ENCODE measurements at places on chromosomes 1 and 21.
A peak's percentile ranks its signal among the peaks of the same experiment; 100 is the strongest.

DNA sequence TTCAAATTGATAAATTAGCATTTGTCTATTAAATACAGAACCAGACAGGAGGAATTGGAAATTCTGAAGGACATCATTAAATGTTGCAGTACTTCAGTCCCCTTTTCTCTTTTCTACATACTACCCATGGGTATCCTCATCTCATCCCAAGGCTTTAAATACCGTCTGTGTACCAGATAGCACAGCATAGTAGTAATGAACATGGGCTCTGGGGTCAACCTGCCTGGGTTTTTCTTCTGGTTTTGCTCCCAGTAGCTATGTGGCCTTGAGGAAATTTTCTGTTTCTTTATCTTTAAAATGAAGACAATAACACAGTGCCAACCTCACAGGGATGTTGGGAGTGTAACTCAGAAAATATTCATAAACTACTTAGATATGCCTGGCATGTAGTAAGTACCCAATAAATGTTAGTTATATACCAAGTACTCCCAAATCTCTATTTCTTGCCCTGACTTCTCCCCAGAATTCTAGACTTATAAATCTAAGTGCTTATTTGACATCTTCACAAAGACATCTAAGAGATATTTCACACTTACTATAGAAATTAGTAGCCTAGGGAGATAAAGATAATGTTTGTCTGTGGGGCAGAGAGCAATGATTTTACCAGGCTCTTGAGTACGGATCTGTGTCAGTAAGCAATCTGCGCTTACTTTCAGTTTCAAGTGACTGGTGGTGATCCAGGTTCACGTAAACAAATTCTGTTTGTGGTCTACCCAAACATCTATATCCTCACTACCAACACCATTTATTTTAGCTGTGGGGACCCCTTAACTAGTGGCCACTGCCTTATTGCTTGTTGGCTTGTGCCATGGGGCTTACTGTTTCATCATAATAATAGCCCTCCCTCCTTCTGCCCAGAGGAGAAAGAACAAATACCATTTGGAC is 37.3 kb downstream of the VANGL2 start:
- H3K4me3 ChIP-seq: no peak overlapping the region
- H3K36me3 ChIP-seq: no peaks in the 10 kb centered on the region
- no peaks in the 10 kb centered on the region for H3K4me1 ChIP-seq
- no peak overlapping the region for H3K27ac ChIP-seq
- DNase-seq: no peak
- no peaks in the 10 kb centered on the region for H3K27me3 ChIP-seq

- no peak for DNase-seq
- H3K27ac ChIP-seq: no peak overlapping the region
- no peak overlapping the region for H3K4me3 ChIP-seq
- no peaks in the 10 kb centered on the region for H3K27me3 ChIP-seq
These were observed 32.8 kb downstream of the PCNT start for GRCh38 chr21:46356494-46357334.

GRCh38 chr1:23837908-23838307 is 12.7 kb upstream of the HMGCL start:
- DNase-seq: peak; percentile 5
- H3K4me3 ChIP-seq: no peak overlapping the region
- peaks cover 24% of the 10 kb centered on the region for H3K27me3 ChIP-seq
- H3K36me3 ChIP-seq: no peaks in the 10 kb centered on the region
- no peak overlapping the region for H3K27ac ChIP-seq

- no peak overlapping the region for H3K4me3 ChIP-seq
- H3K27me3 ChIP-seq: no peaks in the 10 kb centered on the region
- no peak overlapping the region for H3K27ac ChIP-seq
- DNase-seq: no peak
These were observed 39.9 kb upstream of the PDC start for GRCh38 chr1:186500804-186501203.

GRCh38 chr1:77400781-77401180 is 119.0 kb downstream of the AK5 start:
- no peaks in the 10 kb centered on the region for H3K4me1 ChIP-seq
- H3K36me3 ChIP-seq: no peaks in the 10 kb centered on the region
- no peak overlapping the region for H3K27ac ChIP-seq
- H3K27me3 ChIP-seq: no peaks in the 10 kb centered on the region
- DNase-seq: no peak

DNA sequence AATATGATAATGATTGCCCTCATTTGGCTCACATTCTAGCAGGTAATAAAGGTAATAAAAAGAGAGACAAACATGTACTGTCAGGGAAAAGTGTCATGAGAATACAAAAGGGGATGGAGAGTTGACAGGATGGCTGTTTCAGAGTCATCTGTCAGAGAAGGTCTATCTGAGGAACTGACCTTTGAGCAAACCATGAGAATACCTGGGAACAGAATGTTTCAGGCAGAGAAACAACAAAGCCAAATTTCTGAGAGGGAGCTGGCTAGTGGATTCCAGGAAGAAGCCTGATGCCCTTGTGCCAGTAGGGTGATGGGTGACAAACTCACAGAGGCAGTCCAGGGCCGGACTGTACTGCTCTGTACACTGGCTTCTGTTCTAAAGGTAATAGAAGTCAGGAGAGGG is 107.2 kb downstream of the C1orf21 start:
- DNase-seq: no peak
- no peaks in the 10 kb centered on the region for H3K27me3 ChIP-seq
- H3K4me1 ChIP-seq: peaks cover 19% of the 10 kb centered on the region
- H3K36me3 ChIP-seq: no peaks in the 10 kb centered on the region
- H3K4me3 ChIP-seq: no peak overlapping the region
